Stimulated activated CD4-positive, alpha-beta T cell treated with anti-CD3 and anti-CD28 coated beads, Interleukin-2, amount 100 ng/mL, for 48 hours (primary cell): ENCODE measurements at places on chromosomes 1 and 21.

DNA sequence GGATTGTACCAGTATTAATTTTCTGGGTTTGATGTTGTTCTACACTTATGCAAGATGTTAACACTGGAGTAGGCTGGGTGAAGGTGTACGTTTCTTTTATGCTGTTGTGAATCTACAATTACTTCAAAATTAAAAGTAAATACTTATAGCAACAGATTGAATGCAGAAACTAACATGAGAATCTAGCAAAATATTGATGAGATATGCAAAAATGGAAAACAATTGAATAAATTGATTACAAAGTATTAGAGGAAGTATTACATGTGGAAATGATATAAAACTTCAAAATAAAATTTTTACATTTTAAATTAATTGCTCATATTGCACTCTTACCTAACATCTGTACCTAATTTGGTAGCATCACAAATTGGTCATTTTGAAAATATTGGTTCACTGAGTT, 5.7 kb upstream of the SPRR3 start:
- DNase-seq: no peak

- DNase-seq: no peak
Observed at GRCh38 chr1:42963378-42964043, 4.8 kb upstream of the SLC2A1 start.

DNA sequence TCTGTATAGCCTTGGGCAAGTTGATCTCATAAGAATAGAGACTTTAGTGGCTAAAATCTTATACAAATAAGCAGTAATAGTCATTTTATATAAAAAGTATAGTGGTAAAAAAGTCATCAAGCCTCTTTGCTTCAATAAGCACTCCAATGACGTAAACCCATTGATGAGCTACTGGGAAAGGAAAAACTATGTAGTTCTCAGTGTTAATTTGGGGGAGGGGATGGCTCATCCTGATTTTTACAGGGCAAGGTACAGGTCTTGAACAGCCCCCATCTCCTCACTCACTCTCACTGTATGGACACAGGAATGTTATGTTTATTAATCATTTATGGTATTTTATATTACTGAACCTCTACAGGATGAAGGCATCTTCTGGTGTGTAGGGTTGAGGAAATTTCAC, 38.1 kb upstream of the CD55 start:
- DNase-seq: no peak

- DNase-seq: no peak
Observed at GRCh38 chr1:77064246-77064645, 155.0 kb downstream of the PIGK start.

- no peak for DNase-seq
Observed at GRCh38 chr1:87810166-87810565, 481.5 kb downstream of the LMO4 start.

GRCh38 chr1:117821774-117822482, 107.5 kb downstream of the GDAP2 start:
- DNase-seq: no peak

- no peak for DNase-seq
Observed at GRCh38 chr1:186046437-186047211, 312.4 kb downstream of the HMCN1 start.

DNA sequence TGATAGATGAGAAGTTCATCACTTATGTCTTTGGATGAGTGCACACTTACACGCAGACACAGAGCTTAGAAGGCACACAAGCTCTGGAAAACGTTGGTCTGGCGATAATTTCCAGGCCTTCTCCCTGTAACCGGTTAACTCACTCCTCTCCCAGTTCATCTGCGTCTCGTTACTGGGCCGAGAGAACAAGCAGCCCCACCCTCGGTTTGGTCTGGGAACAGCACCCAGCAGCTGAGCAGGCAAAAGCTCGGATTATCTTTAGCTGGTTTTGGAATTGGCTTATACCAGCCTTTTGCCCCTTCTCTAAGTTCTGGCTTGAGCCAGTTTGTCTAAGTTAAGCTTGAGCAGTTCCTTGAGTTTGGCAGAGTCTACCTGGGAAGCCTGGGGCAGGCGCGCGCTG, 27.3 kb upstream of the COL6A1 start:
- DNase-seq: no peak

DNA sequence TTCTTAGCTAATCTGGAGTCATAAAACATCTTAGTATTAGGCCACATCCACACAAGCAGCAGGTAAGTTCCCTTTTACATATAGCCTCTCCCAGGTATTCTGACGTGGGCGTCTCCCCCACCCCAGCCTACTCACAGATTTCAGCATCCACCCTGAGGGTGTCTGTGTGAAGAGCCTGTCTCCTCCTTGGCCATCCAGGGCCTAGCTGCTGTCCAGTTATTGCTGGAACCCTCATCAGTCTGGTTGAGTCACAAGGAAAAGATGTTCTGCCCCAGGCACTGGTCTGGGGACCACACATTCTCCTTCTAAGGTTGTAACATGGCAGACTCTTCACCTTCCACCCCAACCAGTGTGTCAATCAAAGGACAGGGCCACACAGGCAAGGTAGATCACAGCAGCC, 57.6 kb downstream of the ETS2 start:
- DNase-seq: no peak

GRCh38 chr1:37169743-37170275, 135.5 kb upstream of the GRIK3 start:
- no peak for DNase-seq

GRCh38 chr1:54928327-54928726, 41.3 kb upstream of the DHCR24 start:
- DNase-seq: no peak
